ENCODE measurements at places on chromosomes 2 and 18.

DNA sequence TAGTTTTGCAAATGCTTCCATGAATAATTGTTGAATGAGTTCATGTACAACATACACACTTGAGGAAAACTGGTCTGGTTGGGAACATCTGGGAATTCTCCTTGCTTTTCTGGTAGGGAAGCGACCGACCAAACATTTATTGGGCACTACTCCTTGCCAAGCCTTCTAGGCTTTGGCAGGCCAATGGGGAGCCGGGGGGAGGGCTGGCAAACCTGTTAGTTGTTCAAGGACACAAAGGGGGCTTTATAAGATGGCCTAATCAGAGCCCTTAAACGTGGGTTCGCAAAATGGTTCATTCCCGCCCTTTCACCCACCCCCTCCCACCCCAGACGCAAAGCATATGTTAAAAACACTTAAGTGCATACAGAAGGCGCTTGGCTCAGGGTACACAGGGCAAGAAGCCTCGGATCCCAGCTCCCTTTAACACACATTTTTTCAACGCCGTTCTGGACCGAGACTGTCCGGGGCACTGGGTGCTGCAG is 844 bp upstream of the VSNL1 start:
- DNase-seq = no peak

DNA sequence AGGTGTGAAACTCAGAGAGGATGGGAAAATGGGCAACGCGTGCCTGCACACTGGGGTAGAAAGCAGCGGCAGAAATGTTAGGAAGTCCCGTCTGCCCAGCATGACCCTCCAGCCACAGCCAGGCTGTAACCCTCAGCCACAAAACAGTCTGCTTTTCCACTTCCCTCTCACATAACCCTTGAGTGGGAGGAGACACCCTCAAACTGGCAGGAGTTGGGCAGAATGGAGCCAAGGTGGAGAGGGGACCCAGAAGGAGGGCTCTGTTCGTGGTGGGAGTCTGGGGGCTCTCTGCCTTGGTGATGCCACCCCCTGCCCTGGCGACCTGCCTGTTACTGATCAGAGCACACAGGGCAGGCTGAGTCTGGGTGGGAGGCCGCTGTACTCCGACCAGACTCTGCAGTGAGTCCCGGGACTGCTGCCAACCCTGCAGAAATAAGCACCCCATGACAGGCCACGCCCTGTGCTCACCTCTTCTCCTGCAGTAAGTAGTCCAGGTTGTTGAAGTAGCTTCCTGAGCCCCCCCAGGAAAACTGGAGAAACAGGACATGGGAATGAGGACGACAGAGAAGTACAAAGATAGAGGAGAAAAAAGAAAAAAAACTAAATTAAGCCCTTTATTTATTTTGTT is 16.0 kb downstream of the FAM178B start:
- peak; percentile 66 for DNase-seq

- peak; percentile 73 for DNase-seq
Observed at GRCh38 chr2:121284463-121285449, at the start of gene TFCP2L1. TSS of gene TFCP2L1 (minus strand) at chr2:121285202. CDS start at chr2:121285109, 93 bp downstream.

DNA sequence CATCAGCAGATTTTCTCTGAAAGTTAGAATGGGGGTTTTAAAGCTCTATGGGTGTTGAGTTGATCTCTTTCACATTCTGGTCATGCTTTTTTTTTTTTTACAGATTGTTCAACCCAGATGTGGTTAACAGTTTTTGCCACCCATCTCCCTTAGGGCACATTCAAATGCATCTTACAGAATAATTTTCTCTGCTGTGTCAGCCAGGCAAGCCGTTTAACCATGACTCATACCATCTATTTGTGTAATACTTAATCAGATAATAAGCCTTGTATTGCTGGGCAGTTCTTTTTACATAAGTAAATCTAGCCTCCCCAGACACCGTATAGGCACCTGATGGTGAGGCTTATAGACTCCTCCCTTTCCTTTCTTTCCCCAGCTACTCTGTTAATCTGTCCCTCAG is 62.0 kb downstream of the TGIF1 start:
- no peak for DNase-seq

DNA sequence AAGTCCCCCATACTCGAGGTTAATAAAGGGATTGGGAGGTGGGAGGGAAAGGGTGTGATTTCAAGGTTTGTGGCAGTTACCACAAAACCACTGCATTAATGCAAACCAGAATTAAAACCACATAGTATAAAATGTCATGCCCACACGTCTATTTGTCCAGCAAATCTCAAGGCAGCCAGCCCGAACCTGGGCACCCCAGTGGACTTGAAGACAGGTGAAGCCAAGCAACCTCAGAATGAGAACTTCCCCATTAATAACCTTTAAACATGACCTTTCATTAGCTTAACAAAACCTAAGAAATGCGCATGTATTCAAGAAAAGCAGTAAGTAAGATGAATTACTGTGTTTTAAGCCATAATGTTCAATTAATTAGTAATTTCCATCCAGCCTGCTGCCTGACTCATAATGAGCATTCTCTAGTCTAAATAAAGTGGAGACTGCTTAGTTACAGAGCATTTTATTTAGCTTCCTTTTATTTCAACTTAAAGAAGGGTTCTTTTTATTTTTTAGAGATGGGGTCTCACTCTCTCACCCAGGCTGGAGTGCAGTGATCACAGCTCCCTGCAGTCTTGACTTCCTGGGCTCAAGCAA is 229.6 kb downstream of the FAM210A start:
- no peak for DNase-seq
